HEK293T (cell line): ENCODE measurements at places on chromosomes 12 and 14.

DNA sequence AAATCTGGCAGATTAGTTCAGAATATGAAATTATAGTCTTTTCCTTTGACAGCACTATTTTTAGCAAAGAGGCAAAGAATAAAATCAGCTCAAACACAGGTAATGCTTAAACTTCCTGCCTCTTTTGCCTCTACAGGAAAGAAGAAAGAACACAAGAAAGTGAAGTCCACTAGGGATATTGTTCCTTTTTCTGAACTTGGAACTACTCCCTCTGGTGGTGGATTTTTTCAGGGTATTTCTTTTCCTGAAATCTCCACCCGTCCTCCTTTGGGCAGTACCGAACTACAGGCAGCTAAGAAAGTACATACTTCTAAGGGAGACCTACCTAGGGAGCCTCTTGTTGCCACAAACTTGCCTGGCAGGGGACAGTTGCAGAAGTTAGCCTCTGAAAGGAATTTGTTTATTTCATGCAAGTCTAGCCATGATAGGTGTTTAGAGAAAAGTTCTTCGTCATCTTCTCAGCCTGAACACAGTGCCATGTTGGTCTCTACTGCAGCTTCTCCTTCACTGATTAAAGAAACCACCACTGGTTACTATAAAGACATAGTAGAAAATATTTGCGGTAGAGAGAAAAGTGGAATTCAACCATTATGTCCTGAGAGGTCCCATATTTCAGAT, 17.4 kb downstream of the TMPO start:
- peak; percentile 52 for DNase-seq

- DNase-seq, result no peak
Measured at GRCh38 chr12:90129366-90130030, 420.9 kb upstream of the ATP2B1 start.

GRCh38 chr12:24905431-24905830, 43.5 kb downstream of the BCAT1 start:
- DNase-seq, result no peak

- DNase-seq, result no peak
Measured at GRCh38 chr12:98594050-98594835, 757 bp downstream of the SLC25A3 start.

GRCh38 chr12:116382686-116383530, 105.4 kb upstream of the MED13L start:
- DNase-seq, result no peak

- DNase-seq, result peak; percentile 22
Measured at GRCh38 chr14:20998674-20999366, at the start of gene SLC39A2. TSS of gene SLC39A2 (plus strand) at chr14:20999293. CDS start at chr14:20999447, 154 bp downstream.

DNA sequence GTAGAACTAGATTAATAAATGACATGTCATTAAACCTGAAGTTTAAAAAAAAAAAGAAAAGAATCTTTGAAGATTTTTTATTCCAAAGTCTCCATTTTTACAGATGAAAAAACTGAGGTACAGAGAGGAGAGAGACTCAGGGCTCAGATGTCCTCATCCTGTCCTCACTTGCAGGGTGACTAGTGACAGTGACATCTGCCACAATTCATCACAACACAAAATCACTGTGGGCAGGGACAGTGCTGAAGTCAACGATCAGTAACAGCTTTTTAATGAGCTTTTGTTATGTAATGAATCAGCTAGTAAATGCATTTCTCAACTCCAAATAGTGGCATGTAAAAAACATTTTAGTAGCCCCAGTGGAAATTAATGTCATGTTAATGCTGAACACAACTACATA, 138.5 kb downstream of the NTF3 start:
- no peak for DNase-seq

GRCh38 chr12:71972441-71973074, 33.9 kb downstream of the TPH2 start:
- DNase-seq, result no peak
